ENCODE measurements at places on chromosomes 5 and 9.
A peak's percentile ranks its signal among the peaks of the same experiment; 100 is the strongest.

- no peak for DNase-seq
These were observed 26.0 kb downstream of the SLC31A2 start for GRCh38 chr9:113176803-113177202.

DNA sequence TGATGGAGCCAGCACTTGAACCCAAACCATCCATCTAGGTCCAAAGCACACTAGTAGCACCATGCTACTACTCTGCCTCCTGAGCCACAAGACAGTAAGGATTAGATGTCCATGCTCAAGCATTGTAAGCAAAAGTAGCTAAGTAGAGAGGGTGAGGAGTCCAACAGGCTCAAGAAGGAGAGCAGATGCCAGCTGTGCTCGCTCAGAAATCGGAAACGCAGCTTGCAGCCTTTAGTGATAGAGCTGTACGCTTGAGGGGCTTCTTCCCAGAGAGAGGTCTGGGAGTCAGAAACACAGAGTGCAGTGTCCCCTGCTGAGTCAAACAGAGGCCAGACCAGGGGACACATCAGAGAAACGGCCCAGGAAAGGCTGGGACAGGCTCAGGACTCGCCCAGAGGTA is 32.7 kb upstream of the GABRP start:
- no peak for DNase-seq

- peak; percentile 17 for DNase-seq
These were observed 32.0 kb downstream of the SLC46A2 start for GRCh38 chr9:112858625-112859147.

DNA sequence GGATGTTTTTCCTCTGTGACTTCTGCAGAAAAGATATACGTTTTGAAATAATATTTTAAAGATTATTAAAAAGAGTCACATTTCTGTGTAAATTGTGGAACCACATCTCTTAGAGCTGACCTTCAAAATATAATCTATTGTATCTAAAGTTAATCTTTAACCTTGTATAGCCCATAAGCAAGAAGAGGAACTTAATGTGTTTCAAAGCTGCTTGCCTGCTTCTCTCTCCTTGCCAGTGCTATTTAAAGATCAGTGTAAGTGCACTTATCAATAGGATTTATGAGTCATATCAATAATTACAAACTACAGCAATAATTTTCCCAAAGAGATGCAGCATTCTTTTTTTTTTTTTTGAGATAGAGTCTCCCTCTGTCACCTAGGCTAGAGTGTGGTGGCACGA is 29.4 kb upstream of the GDA start:
- DNase-seq: no peak

DNA sequence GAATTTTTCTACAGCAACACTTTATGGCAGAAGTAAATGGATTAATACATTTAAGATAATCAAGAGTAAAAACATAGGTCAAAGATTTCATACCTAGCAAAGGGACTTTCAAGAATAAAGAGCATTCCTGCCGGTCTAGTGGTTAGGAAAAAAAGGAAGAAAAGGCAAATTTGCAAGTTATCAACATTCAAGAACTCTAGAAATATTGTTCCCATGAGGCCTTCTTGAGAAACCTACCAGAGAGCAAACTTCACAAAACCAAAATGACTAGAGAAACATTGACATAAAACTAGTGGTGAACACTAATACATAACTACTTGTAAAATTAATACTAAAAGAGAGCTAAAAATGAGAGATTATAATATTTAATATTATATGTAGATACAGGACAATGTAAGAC is 320.2 kb upstream of the RGMB start:
- DNase-seq: no peak

DNA sequence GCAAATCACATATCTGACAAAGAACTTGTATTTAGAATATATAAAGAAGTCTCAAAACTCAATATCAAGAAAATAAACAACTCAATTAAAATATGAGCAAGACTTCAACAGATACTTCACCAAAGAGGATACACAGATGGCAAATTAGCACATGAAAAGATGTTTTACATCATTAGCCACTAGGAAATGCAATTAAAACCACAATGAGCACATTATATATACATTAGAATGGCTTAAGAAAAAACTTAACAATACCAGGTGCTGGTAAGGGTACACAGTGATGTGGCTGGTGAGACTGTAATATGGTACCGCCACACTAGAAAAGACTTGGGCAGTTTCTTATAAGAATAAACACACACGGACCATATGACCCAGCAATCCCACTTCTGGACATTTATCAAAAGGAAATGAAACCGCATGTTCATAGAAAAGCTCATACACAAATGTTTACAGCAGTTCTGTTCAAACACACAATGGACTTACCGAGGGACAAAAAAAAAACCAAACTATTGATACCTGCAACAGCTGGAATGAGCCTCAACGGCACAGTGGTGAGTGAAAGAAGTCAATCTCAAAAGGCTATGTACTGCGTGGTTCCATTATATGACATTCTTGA is 27.6 kb downstream of the SEMA4D start:
- DNase-seq: no peak

- no peak for DNase-seq
These were observed 27.4 kb downstream of the QRFP start for GRCh38 chr9:130869250-130869649.

DNA sequence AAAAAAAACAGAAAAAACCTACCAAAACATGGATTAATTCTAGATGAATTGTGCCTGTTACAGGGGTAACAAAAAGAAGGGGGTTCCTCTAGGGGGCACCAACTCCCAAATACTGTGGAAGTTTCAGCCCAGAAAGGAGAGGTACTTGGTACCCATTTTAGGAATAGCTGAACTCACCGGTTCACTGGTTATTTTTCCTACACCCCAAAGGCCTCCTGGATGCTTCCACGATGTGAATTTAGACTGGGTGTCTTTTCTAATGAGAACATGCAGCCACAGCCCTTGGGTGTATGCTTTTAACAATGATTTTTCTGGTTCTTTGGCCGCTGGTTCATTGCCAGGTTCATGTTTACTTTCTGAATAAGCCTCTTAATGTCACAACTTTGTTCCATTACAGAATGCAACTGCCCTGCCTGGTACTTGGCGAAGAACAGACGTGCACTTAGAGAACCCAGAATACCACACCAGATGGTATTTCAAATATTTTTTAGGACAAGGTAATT is 46.7 kb downstream of the GARNL3 start:
- peak; percentile 41 for DNase-seq

DNA sequence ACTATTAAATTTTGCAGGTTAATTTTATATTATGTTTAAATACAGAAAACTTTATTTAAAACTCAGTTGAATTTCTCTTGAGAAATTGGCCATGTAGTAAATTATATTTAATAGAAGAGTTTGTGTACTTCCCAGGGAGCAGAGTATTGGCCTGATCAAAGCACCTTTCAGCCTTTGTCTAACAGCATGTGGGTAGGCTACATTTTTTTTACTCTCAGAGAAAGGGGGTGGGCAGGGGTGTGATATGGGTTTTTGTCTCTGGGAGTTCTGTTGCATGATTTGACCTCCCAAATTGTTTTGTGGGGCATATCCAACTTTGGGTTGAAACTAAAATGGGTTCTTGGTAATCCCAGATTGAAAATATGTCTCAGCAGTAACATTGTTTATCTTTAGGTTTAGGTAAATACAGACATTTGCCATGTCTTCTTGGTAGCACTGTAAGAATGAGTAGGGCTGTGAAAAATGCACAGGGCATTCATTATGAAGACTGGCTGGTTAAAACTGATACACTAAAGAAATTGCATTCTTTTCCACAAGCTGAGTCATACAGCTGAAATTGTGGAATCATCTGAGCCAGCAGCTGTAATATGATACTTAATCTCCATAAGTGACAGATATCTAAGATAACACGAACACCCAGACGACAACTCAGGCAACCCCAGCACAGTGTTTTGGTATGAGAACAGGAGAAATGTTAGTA is 75.4 kb upstream of the CDKN2B start:
- DNase-seq: peak; percentile 91

DNA sequence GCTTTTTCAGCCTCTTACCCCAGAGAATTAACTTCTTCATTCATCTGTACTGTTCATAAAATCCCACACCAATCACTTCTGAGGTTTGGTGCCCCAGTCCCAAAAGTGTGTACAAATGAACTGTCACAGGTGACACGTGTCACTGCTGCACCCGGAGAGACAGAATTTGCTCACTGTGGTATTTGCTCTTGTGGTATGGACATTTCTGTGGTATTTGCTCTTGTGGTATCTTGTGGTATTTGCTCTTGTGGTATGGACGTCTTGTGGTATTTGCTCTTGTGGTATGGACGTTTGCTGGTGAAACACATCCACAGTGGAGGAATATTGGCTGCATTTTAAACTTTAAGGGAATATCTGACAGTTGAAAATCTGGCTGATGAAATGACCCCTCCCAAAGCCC is 214.9 kb upstream of the DAP start:
- no peak for DNase-seq

DNA sequence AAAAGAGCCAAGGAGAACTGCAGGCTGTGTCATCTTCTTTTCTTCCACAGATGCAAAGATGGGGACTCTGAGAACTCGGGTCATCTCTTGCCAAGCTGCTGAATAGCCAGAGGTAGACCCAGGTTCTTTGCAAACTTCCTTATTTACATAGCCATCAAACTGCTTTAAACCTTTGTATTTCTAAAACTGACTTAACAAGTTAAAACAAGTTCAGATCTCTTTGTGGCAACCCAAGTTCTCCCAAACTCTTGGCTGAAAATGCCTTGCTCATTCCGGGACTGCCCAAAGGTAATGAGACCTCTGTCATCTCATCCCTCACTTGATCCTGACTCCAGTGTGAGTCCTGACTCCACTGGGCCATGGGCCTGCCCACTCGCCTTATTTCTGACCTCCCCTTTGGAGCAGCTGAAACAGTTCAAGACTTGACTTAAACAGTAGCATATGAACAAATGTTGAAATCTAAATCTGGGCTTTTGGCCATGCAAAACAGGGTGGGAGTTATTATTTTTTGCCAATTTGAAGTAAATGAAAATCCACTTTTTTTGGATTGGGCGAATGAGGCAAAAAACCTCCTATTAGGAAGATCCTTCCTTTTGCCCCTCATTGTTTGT is 50.6 kb downstream of the FBXL7 start:
- peak; percentile 15 for DNase-seq

GRCh38 chr5:179870403-179870903 is 11.8 kb upstream of the MRNIP start:
- no peak for DNase-seq

- no peak for DNase-seq
These were observed 736.3 kb downstream of the TAF11L14 start for GRCh38 chr5:18370531-18370930.

DNA sequence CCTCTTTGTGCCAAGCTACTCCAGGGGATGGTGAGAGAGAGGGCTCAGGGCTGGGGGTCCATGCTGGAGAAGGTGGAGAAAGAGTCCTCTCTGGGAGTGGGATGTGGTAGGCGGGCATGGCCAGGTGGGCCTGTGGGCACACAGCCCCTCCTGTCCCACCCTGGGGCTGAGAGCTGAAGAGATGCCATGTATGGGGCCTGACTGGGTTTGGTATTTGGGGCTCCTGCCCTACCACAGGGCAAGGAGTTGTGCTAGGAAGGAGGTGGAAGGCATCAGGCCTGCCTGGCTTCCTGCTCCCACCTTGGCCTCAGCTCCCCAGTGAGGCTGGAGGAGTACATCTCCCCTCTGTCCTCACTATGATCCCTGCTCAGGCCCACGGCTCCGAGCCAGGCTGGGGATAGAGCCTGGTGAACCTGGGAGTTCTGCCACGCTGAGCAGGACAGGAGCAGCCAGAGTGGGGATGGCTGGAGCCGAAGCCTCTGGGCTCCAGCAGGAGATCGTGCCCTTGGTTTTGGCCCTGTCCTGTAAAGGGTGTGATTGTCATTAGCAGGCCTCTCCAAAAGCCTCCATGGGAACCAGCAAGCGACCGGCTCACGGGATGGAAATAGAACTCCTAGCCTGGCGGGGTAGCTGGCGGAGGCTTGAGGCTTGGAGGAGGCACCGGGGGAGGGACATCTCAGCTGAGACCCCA is 75.5 kb downstream of the CACNA1B start:
- no peak for DNase-seq

DNA sequence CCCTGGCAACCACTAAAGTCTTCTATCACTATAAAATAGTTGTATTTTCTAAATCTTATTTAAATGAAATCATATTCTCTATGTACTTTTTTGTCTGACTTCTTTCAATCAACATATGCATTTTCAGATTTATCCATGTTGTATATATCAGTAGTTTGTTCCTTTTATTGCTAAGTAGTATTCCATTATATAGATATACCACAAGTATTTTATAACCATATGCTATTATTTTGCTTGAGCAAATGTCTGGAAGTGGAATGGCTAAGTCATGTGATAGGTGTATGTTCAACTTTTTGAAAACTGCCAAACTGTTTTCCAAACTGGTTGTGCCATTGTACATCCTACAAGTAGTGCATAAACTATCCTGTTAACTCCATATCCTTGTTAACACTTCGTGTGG is 131.1 kb downstream of the CWC27 start:
- DNase-seq: no peak

DNA sequence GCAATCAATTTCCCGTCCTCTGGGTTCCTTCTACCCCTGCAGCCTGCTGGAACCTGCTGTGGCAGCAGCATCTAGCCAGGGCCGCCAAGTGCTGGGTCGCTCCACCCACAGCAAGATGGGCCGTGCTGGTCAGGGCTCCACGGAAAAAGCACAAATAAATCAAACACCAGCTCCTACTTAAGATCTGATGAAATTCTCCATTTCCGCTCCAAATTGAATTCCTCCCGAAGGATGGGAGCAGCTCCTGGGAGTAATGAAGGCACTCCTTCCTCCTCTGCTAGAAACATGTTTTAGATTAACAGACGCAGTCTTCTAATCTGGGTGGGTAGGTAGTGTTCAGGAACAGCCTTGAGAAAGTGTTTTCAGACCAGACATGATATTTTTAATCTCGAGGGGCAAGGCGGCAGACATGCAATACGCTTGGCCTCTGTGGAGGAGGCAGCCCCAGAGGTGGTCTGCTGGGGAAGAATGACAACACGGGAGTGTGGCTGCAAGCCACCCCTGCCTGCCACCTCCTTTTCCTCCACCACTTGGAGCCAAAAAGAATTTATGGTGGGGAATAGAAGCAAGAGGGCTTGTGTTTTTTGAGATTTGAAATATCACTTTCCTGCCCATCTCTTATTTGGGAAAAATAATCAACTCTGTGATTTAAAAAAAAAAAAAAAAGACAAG is 194.1 kb downstream of the AOPEP start:
- no peak for DNase-seq
